Right cardiac atrium (tissue), 5 donors: ENCODE measurements at places on chromosomes 1 and 21.

DNA sequence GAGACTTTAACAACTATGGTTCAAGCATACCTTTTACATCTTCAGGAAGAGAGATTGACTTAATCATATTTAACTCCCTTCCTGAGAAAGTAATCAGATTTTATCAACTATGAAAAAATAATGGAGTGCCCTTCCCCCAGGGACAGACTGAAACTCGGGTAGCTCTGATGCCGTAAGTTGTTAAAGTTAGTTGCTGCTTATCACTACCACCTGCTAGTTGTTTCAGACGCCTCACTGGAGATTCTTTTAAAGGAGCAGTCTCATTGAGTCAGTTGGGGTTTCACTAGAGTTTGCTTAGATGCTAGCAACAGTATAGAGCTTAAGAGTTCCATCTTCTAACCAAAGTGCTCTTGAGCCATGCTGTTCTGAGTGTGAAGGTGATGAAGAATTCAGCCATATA lies 17.0 kb upstream of the TRAF5 start:
- no peak for DNase-seq

- DNase-seq = no peak
These were observed 70.3 kb downstream of the CD46 start for GRCh38 chr1:207822124-207822601.

- peak; percentile 54 for DNase-seq
These were observed 58.0 kb downstream of the NKAIN1 start for GRCh38 chr1:31181515-31182343.

DNA sequence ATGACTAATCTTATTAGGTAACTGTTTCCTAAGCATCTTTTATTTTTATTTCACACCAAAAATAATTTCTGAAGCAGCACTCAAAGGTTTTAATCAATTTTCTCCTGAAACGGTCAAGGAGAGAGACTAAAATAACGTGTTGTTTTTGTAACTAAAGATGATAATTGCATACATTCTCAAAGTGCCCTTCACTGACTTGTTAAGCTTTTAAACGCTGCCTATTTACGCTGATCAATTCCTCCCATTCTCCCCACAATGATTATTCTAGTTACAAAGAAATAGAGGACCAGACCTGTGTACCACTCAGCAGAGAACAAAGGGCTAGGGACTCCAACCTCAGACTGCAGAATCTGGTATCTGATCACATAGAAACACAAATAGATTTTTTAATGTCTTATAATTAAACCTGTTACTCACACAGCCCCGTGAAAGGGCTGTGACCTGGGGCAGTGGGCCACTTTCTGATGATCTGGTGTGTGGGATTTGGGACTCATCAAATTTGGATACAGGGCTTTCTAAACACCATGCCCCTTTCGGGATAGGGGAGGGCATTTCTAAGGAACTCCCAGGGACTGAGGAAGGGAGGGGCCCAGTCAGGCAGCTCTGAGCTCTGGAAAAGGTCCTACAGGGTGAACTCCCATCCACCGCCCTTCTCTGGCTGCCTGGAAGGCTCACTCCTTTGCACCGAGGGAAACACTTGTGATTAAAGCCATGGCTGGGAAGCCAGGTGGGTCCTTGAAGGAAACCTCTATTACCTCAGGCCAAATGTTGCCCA lies 65.2 kb downstream of the BCAR3 start:
- DNase-seq = no peak

- DNase-seq = no peak
These were observed 236.6 kb downstream of the DSCAM start for GRCh38 chr21:40610345-40610744.

DNA sequence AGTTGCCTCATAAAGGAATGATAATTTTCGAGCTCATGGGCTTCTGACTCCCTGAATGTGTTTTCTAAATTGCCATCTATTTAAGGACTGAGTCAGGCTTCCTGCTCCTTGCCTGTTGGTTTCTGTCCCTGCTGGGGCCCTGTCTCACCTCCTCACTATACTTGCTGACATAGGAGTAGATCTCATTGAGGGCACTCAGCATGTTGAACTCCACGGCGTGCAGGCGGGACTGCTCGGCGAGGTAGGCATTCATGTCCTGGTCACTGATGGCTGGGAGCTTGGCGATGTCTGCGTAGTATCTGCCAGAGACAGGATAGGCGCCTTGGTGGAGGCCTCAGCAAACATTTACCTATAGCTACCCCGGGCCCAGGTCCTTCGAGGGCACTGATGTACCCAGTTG lies 116.9 kb upstream of the CD34 start:
- no peak for DNase-seq

GRCh38 chr1:24726741-24727140 lies 18.5 kb upstream of the CLIC4 start:
- DNase-seq = no peak

DNA sequence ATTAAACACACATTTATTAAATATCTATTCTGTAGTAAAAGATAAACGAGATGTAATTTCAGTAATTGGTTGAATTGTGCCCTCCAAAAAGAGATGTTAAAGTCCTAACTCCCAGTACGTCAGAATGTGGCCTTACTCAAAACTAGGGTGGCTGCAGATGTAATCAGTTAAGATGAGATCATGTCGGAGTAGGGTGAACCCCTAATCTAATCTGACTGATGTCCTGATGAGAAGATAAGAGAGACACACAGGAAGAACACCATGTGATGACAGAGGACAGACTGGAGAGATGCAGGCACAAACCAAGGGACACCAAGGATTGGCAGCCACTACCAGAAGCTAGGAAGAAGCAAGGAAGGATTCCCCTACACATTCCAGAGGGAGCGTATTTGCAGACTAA lies 104.1 kb downstream of the SLC25A24 start:
- DNase-seq = no peak

GRCh38 chr1:84146411-84147032 lies 2.5 kb downstream of the PRKACB start:
- DNase-seq = no peak

DNA sequence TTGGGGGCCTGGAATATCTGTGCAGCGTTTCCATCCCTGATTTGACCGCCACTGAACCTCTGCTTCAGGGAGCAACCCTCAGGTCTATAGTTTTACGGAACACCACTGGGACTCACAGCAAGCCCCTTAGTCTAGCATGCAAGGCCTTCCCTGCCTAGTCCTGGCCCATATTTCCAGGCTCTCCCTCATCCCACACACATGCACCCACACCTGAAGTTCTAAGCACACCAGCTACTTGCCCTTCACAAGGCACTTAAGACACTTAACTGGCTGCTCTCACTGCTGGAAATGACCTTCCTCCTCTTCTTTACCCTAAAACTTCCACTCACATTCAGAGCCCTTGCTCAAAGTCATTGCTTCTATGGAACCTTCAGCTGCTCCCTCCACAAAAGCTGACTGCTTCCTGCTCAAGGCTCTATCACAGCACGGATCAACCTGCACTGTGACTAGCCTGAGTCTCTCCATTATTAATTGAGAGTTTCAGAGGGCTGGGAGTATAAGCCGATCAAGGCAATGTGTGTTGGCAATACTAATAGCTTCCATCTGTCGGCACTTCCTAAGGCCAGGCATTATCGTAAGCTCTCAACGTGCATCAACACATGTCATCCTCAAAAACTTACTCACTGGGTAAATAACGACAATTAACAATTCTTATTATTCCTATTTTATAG lies 84.3 kb downstream of the RRAGC start:
- DNase-seq = no peak

DNA sequence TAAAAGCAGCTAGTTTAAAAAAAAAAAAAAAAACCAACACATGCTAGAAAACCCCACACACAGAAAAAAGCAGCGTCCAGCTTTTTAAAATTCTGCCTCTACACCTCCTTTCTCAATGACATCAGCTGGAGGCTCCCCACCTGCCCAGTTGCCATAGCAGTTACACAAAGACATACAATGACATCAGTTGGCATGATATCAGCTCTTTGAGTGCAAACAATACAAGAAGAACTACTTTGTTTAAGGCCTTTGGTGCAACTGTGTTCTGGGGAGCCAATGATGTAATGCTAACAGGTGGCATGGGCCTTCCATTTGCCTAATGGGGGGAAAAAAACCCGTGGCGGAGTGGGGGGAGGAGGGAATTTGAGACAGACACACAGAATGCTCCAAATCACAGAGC lies 32.9 kb downstream of the DUSP10 start:
- DNase-seq = no peak

DNA sequence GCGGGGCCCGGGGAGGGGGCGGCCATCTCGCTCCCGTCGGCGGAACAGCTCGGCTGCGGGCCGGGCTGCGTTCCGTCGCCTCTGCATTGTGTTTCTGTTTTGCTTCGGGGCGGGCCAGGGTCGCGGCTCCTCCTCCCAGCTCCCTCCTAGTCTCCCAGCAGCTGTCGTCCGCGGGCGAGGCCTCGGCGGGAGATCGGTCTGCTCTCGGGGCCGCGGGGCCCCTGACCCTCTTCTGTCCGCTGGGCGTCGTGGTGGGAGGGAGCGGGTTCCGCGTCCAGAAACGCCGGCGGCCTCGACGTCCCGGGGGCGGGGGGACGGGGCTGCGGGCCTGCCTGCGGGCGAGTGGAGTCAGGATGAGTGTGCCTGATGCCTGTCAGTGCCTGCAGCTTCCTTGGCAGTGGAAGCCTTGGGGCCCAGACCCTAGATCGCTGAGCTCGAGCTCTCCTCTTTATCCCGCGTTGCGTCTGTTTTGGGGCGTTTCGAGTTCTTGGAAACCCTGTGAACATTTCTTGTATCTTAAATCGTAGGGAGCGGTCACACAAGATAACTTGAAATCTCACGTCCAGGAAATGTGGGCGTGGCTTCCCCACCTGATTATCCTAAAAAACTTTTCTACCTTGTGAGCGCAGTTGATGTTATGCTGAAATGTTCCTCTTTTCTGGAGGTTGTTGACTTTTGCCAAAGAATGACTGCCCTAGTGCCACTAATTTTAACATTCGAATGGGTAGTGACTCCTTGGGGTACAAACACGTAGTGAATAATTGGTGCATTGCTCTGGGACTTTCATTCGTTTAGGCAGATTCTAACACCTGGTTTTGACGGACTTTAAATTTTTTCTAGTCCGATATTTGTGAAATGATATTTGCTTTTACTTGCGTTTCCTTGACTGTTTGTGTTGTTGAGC lies 676 bp downstream of the MORC3 start:
- no peak for DNase-seq

- no peak for DNase-seq
These were observed 550.9 kb downstream of the USP25 start for GRCh38 chr21:16280686-16281091.

GRCh38 chr21:41068496-41068895 lies 99.5 kb upstream of the BACE2 start:
- DNase-seq = peak; percentile 47

- DNase-seq = no peak
These were observed 99.6 kb downstream of the CYYR1 start for GRCh38 chr21:26473471-26473870.

GRCh38 chr1:39683591-39684312 lies 7.5 kb downstream of the HPCAL4 start:
- DNase-seq = peak; percentile 94

- peak; percentile 54 for DNase-seq
These were observed 8.5 kb upstream of the CD58 start for GRCh38 chr1:116579259-116579875.

DNA sequence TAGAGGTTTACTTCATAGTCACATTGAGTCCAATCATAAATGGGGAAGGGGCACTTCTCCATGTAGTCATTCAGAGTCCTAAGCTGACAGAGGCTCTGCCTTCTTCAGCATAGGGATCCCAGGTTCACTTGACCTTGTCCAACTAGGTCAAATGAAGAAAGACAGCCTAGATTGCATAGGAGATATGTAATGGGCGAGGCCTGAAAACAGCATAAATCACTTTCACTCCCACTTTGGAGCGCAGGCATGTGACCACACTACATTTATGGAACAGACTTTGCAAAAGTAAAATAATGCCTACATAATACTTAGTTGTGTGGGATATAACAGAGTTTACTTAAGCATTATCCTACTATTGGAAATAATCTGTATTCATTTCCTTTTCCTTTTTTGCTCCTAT lies 51.7 kb downstream of the HOOK1 start:
- DNase-seq = no peak

- no peak for DNase-seq
These were observed 4.9 kb downstream of the PLCH2 start for GRCh38 chr1:2480986-2481364.

DNA sequence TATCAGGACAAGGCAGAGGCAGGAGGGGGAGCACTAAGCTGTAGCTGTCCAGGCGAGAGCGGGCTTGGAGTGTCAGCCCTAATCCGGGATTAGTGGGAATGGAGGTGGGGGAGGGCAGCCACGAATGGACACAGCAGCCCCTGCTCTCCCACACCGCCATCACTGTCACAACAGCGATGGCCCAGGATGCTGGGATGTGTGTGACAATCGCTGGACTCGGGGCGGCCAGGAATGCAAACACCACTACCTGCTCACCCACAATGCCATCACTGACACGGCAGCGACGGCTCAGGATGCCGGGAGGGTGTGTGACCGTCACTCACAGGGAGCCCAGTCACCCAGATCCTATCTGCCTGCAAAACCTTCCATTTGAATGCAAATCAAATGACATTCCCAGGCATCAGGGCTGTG lies 2.9 kb downstream of the C2CD2 start:
- DNase-seq = no peak

DNA sequence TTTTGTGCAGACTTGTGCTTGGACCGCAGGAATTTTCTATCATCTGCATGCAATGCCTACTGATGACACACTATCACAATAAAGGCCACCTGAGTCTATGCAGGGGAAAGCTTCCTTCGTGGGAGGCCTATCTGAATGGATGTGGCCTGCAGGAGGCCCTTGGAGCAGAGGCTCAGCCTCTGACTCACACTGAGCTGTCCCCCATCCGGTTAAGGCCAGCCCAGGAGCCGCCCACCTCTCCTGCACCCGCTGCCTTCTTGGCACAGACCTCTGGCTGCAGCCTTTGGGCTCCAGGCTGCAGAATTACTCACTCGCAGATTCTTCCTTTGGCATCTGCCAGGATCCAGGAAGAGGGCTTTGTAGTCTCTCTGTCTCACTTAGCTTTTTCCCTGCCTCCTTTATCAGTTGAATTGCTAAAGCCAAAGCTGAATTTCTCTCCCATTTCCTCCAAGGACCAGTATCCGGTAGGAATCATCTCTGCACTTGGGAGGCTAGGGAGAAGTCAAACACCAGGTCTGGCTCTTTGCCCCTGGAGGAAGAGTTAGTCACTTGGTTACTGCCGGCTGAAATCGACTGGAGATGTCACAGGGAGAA lies 65.1 kb upstream of the JUN start:
- DNase-seq = peak; percentile 84

DNA sequence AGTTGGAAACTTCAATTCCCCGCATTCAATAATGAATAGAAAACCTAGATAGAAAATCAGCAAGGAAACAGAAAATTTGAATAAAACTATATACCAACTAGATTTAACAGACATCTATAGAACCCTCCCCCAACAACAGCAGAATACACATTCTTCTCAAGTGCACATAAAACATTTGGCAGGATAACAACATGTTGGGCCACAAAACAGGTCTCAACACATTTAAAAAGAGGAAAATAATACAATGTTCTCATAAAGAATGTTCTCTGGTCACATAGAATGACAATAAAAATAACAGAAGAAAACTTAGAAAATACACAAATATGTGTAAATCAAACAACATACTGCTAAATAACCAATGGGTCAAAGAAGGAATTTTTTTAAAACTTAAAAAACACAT lies 24.9 kb downstream of the ITGB3BP start:
- no peak for DNase-seq
